Naive B cell (primary cell): ENCODE measurements at places on chromosomes 11 and 22. TPM values are rescaled to one million over a fixed set of nuclear protein-coding genes. Genes with fewer than 3 reads are reported as not detected.

DNA sequence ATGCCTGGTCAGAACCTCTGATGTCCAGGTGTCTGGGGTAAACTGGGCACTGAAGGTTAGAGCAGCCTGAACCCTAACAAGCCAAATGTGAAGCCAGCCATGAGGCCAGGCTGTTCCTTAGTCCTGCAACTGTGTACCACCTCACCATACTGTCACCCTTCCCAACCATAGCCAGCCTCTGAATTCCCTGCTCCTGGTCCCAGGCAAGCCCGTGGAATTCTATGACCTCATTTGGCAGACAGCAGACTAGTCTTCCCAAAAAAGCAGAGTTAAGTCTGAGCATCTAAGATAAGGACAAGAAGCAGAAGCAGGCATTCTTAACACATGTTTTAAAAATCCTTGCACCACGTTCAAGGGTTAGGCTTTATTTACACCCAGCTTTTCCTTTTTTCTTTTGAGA is 134.8 kb downstream of the C11orf58 start:
- no peak for DNase-seq

DNA sequence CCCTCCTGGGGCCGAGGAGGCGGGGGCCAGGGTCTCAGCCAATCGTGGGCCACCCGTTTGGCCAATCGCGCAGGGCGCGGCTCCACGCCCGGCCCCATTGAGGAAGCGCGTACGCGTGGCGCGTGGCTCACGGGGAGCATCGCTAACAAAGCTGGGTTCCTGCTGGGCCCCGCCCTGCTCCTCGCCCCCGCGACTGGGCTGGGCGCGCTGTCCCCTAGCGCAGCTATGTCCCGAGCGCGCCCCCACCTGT is 614 bp upstream of the ASCL2 start:
- peak; percentile 46 for DNase-seq

GRCh38 chr11:67776852-67777520 is 102.6 kb upstream of the ALDH3B2 start:
- no peak for DNase-seq

- peak; percentile 28 for DNase-seq
Observed at GRCh38 chr22:50473088-50473487, 1.7 kb downstream of the SBF1 start.

DNA sequence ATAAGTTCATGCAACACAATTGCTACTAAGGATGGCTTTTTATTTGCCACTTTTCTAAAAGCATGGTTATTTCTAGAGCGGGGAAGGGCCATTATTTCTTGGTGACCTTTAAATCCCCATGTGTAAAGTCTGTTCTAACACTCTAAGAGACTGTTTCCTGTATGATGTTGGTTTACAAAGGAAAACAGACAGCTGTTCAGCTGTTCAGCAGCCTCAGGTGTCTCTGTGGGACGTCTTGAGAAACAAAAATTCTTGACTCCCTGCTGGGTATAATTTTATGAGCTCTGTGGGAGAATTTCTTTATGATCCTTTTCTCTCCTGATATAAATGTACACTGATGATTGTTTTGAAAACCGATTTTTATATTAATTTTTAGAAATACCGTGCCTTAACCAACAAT is 13.9 kb downstream of the MUC15 start:
- no peak for DNase-seq

- DNase-seq: no peak
Observed at GRCh38 chr11:134558258-134558835, 146.3 kb upstream of the B3GAT1 start.

DNA sequence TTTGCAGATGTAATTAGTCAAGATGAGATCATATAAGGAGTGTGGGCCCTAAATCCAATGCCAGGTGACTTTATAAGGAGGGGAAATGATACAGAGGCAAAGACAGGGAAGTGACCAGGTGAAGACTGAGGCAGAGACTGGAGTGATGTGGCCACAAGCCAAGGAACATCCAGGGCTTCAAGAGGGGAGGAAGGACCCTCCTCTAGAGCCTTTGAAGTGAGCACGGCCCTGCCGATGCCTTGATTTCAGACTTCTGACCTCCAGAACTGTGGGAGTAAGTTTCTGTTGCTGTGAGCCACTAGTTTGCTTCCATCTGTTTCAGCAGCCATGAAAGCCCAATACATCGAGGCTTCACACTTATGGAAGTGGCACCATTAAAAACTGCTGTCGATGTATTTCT is 78.7 kb downstream of the SHANK2 start:
- DNase-seq: no peak

- no peak for DNase-seq
Observed at GRCh38 chr22:32574411-32574810, 99.8 kb downstream of the FBXO7 start.

- no peak for DNase-seq
Observed at GRCh38 chr11:2531987-2532703, 87.3 kb downstream of the KCNQ1 start.

DNA sequence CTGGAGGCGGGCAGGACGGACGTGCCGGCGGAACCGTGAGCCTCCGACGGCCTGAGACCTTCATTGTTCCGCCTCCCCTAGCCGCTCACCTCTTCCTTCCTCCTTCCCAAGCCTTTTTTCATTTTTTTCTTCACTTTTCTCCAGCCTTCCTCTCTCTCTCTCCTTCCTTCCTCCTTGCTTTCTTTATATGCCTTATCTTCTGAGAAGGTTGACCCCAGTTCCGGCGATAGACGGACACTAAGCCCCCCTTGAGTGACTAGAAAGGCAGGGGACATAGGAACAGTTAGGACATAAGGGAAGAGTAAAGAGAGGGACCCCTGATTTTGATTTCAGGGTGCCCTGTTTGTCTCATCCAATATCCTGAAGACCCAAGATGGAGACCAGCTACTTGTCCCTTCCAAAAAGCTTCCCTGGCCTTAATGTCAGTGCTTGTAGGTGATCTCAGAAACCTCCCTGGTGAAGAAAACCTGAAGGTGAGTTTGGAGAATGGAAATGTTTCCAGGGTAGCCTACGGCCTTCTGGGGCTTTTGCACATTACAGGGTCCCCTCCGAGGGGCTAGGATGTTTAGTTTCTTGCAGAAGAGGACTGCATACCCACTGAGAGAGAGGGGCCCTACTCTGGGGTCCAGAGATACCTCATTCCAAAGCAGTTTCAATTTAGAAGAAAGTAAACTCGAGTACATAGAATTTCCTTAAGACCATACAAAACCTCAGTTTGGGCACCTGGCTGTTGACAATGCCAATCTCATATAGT is 3.5 kb downstream of the ADM start:
- no peak for DNase-seq

DNA sequence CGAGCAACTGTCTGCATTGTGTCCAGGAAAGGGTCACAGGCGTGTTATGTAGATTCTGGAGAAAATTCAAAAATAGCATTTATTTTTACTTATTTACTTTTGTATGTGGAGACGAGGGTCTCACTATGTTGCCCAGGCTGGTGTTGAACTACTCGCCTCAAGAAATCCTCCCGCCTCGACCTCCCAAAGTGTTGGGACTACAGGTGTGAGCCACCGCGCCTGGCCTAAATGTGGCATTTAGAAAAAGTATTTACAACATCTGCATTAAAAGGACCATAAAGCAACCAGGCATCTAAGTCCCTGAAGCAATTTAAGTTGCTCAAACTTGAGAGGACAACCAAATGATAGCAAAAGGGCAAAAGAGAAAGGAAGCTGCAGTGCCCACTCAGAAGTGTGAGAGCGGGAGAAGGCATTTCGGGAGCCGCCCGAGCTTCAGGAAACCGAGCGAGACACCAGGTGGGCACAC is 595 bp downstream of the TRIM66 start:
- no peak for DNase-seq

DNA sequence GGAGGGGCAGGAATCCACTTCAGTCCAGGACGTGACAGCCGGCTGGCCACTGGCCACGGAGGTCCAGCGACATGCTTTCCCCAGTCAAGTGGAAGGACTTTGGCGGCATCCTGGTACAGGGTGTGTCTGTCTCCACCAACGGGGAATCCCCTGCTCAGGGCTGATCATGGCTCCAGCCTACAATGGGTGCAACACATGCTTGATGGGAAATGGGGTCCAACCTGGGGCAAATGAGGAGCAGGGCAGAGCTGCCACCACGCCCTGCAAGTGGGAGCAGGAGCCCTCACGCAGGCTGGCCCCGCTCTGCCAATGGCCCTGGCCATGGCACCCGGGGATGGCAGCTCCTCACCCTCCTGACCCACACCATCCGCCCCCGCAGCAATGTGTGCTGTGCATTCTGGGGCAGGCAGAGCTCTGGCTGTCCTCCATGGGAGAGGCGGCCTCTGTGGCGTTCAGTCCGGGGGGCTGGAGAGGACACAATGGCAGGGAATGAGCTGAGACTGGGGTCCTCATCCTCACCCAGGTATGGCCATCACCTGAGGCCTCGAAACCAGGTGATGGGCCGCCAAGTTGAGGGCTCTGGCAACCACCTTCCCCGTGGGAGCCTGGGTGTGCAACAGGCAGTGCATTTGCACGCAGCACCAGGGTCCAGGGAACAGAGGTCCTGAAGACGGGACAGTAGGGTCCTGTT is 5.8 kb upstream of the SEPTIN5 start:
- no peak for DNase-seq

GRCh38 chr11:59030037-59030436 is 56.1 kb upstream of the GLYATL1B start:
- no peak for DNase-seq

DNA sequence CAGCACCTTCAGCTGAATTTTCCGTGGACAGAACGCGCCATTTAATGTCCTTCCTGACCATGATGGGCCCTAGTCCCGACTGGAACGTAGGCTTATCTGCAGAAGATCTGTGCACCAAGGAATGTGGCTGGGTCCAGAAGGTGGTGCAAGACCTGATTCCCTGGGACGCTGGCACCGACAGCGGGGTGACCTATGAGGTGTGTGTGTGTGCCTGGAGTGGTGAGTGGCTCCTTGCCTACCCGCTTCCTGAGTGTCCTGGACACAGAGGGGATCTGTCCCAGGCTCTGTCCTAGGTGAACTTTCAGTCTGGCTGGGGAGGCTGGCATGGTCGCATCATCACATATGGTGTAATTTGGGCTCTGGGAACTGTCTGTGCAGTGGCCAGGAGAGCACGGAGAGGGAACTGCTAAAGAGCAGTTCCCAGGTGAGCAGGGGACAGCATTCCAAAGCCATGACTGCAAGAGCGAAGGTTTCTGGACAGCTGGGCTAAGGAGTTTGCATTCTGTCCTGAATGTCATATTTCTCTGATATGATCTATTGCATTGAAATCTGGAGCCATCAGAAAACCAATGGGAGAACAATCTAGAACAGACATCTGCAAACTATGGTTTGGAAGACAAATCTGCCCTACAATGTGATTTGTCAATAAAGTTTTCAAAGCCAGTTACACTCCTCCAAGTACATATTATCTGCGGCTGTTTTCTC is 104.3 kb downstream of the RRAS2 start:
- no peak for DNase-seq

GRCh38 chr11:6354651-6355485 is 34.6 kb upstream of the CAVIN3 start:
- no peak for DNase-seq

DNA sequence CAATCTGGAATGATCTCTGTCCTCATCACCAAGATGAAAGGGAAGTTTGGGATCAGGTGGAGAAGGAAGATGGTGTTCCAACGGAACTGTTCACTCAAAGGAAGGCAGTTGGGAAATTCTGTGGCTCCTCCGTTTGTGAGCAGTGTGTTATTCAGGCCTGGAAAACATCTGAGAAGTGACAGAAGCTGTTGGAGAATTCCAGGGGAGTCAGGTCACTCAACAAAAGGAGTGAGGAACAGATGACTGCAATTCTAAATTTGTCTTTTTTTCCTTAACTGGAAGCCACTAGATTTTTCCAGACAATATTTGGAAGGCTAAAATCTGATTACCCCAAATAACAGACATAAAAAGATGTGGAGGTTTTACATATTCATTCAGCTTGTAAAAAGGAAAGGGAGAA is 107.8 kb downstream of the CD44 start:
- no peak for DNase-seq

DNA sequence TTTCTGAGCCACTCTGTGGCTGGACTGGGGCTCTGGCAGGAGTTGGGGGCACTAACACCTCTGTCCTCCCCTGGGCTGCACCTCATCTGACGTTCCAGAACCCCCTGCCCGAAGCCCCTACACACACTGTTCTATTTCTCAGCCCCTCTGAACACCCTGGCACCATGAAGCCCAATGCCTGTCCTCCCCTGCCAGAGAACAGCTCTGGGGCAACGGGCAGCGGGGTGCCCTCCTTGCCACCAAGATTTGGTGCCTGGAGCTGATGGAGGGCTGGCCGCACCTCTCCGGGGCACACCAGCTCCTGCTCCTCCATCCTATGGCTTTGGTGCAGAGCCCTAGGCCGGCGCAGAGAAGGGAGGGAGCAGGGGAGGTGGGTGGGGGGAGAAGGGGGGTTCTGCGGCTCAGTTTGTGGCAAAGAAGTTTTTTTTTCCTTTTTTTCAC is 16.3 kb downstream of the DUSP8 start:
- no peak for DNase-seq

DNA sequence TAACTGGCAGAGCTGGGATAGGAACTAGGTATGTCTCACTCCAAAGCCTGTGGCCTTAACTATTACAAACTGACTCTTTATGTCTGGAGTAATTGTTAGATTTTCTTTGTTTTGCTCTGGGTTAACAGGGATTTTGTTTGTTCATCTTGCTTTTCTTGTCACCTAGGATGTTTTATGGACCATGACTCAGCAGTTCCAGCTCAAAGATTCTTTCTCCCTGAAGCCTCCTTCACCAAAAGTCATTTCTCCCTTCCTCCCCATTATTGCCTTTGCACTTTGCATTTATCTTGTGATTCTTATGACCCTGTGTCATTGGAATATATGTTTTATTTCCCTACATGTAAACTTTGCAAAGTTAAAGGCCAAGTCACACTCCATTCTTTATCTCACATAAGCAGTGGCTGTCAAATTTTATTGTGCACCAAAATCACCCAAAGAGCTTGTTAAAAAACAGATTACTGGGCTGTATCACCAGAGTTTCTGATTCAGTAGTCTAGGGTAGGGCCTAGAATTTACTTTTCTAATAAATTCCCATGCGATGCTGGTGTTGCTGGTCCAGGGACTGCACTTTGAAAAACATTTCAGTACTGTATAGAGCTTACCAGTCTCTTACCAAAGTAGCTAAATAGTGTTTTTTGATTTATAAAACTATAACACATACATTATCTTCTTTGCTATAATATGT is 327.7 kb downstream of the DLG2 start:
- no peak for DNase-seq

GRCh38 chr22:43841742-43842141 is 20.6 kb downstream of the SULT4A1 start:
- DNase-seq: no peak

DNA sequence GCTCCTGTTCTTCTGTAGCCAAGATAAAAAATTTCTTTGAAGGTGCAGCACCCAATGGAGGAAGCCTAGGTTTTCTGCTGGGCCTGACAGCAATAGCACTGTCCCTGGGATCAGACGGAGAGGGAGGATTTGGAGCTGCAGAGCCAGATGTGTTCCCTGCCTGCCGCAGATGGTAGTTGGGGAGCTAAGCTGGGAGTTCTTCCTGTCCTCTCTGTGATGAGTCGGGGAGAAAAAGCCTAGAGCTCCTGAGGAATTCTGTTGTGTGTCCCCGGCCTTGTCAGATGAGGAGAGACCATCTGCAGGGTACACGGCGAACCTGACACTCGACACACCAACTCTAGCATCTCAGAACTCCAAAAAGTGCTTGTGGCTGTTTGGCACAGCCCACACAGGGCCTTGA is 103.8 kb upstream of the CRYBB3 start:
- no peak for DNase-seq

GRCh38 chr11:92397221-92397755 is 172.7 kb downstream of the FAT3 start:
- DNase-seq: no peak

IGLL1 gene
- not detected for polyA plus RNA-seq

FAM111B gene
- 9.4 TPM for polyA plus RNA-seq

DCDC1 gene
- not detected for polyA plus RNA-seq

SMTNL1 gene
- polyA plus RNA-seq: not detected

FADD gene
- polyA plus RNA-seq: 7.4 TPM

ANO5 gene
- polyA plus RNA-seq: not detected
